ENCODE measurements at places on chromosomes 4 and X.

DNA sequence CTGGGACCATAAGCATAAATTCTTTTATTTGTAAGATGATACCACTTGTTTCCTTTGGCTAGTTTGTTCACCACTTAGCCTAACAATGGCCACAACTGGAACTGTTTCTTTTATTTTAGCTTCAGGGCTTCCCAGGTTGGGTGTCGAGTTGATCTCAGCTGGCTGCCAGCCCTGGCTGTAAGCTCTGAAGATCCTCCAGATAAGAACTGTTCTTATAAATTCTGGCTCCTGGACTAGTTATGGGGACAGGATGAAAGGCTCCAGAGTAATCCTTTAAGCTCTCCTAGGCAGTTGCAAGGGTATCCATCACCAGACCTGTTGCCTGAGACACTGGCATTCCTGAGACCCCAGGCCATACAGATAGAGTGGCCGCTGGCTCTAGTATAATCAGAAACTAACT is 129.4 kb upstream of the ACSL4 start:
- DNase-seq = no peak

DNA sequence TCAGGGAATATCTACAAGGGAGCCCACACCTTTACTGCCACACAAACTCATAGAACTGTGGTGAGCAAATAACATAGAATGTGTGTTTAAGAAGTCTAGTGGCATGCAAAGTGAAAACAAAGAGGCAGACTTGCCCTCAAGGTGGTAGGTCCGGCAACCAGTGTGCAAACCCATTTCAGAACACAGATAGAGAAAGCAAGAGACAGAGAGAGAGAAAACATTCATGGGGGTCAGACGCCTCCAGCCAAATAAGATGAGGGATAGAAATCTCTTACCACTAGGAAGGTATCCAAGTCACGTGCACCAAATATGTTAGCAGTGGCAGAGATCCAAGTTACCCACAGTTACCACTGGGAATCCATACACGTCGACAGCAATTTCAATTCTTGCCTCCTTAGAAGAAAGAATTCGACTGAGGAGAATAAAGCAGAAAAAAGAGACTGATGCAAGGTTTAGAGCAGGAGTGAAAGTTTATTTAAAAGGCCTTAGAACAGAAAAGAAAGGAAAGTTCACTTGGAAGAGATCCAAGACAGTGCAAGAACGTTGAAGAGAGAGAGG is 252.8 kb downstream of the NAP1L3 start:
- DNase-seq = no peak

GRCh38 chr4:137614491-137614890 is 82.2 kb upstream of the PCDH18 start:
- DNase-seq = no peak

DNA sequence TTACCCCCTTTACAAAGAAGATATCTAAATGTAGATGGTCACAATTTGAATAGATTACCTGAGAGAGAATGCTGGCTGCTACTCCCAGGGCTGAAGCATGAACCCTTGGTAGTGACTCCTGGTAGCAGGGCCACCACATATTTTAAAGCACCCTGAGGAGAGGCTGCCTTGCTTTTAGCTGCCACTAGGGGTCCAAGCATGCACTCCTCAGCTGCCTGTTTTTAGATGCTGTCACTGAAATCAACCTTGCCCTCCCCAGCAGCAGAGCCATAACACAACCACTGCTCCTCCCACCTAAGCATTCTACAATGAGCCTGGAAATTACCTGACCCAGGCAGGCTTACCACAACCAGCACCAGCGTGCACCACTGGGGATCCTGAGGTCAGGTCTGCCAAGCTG is 850.9 kb downstream of the FAM133A start:
- DNase-seq = no peak

DNA sequence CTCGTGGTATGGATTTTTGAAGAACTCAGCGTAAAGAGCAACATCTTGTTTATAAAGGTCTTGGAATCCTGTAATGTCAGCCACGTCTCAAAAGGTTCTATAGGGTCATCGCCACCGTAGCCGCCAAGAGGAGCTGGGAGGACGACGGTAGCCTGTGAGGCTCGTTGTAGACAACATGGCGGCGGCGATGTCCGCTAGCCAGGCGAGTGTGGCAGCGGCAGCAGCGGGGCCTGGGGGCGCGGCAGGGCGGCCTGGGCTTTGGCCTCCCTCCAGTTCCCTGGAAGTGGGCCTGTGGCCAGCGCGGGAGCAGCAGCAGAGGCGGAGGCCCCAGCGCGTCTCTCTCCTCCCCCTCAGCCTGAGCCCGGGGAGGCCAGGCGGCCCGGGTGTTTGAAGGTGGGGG is 143.5 kb upstream of the PBDC1 start:
- no peak for DNase-seq

DNA sequence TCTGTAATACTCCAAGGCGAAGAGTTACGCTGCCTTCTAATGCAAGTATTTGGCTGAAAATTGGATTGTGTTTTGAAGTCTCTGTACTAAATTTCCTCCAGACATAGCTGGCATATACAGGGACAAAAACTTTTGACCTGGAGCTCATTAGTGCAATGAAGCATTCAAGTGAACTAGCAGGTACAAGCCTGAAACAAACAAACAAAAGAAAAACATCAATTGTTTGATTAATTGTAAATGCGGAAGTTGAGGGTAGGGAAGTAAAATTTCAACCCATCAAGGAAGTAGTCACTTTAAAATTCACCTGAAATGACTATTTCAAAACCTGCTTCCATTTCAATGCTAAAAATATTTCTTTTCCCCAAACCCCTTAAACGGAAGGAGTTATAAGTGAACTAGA is 516.3 kb upstream of the ATOH1 start:
- DNase-seq = no peak

GRCh38 chrX:116618546-116618945 is 155.8 kb upstream of the CT83 start:
- no peak for DNase-seq

DNA sequence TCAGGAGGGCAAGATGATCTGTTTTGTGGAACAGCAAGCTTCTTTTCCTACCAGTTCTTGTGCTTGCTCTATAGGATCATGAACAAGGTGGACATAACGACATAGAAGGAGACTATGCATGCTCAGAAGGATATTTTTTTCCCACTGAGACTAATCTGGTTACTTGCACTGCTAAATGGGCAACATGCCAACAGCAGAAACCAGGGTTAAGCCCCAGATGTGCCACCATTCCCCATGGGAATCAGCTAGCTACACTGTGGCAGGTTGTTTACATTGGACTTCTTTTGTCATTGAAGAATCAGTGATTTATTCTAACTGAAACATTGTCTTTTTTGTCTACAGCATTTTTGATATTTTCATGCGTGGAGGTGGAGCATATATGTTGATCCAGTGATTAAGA is 165.6 kb downstream of the C4orf33 start:
- no peak for DNase-seq

DNA sequence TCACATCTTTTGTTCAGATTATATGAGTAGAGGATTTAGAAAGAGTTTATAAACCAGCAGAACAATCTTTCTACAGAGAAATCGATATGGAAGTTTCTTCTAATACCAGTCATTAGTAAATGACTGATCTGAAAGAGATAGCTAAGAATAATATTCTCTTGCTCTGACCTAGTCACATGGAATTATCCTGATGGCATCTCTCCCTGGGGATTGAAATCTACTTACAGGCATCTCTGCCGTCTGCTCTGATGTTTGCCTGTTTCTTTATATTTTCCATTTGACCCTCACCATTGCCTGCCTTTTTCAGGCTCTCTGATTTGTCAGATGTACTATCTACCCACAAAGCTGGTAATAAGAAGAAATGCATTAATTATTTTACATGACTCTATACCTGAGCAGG is 1157.3 kb downstream of the PCDH7 start:
- DNase-seq = no peak

DNA sequence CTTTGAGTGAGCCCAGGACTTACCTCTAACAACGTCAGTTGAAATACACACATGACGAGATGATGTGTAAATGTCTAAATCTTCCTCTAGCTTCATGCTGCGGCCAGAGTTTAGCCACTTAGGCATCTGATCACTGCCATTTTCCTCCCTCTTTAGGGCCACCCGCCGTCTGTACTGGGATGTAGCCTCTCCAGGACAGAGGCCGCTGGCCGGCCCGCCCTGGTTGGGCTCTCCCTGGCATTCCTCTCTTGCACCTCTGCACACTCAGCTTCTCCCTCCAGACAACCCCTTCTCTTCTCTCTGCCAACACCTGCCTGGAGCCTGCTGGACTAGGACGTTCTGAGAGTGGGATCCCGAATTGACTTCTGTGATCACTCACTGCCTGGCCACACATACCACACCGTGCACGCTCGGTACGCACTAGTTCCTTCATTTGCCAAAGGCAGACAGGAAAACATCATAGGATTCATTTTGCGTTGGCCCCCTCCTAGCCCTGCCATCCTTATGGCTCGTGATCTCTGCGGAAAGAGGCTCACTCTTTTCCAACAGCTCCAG is 33.6 kb downstream of the RNF212 start:
- DNase-seq = no peak

DNA sequence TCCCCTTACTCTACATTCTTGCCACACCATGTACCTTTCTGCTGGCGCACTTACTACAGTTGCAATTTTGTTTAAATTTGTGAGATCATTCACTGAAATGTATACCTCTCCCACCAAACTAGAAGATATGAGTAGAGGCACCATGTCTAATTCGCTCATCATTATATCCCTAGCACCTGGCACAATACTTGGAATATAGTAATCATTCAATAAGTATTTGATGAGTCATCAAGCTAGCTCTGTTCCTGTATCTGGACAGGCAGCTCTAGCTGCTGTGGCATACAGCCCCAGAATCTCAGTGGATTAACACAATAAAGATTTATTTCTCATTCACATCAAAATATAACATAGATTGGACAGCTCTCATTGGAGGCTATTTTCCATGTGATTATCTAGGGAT is 245.9 kb downstream of the IDS start:
- DNase-seq = no peak

DNA sequence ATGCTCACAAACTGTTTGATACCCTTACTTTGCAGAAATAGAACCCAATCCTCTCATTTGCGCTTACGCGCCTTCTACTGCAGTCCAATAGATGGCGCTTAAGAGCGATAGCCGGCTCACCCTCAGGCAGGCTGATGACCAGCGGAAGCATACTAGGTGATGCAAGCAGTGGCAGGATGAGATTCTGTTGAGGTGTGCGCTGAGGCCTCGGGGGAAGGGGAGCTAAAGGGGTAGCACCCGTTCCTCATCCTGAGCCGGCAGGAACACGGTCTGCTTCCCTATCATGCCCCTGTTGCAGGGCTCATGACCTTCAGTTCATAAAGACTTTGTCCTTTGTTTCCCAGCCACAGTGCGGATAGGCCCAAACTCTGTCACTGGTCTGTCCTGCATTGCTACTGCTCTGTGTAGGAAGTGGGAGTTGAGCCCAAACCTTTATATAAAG is 628.9 kb downstream of the TLL1 start:
- no peak for DNase-seq

Data from activated CD4-positive, CD25-positive, alpha-beta regulatory T cell (primary cell).